NCI-H1105 treated with DMSO at 0.1 percent for 48 hours (cell line): ENCODE measurements at places on chromosomes 3 and 15.

GRCh38 chr3:38627956-38628355, 21.5 kb downstream of the SCN5A start:
- DNase-seq = no peak

- no peak for DNase-seq
These were observed 361.5 kb upstream of the KCNH8 start for GRCh38 chr3:18786650-18787323.

- DNase-seq = no peak
These were observed 17.1 kb downstream of the ARHGAP31 start for GRCh38 chr3:119311081-119311925.

- no peak for DNase-seq
These were observed 25.5 kb upstream of the HES1 start for GRCh38 chr3:194110483-194110882.

GRCh38 chr3:5186858-5187155, 700 bp upstream of the EDEM1 start:
- no peak for DNase-seq

- no peak for DNase-seq
These were observed 4.5 kb downstream of the GPR156 start for GRCh38 chr3:120280566-120280965.

DNA sequence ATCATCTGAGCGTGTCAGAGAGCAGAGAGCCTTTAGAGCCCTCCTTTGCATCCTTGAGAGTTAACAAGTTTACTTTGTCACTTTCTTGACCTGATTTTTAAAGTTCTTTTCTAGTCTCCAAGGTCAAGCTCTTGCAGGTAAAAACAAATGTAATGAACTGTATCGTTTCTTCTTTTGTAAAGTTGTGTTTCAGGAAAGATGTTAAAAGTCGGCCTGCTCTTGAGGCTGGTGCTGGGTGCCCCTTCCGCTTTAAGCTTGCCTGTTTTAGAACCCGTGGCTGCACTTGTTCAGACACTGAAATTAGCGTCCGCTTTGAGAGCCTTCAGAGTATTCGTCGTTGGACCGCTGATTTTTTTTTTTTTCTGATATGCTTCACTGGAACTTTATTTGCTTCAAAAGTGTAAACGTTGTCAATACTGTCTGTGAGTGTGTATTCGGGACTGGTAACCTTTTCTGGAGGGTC, 52.6 kb upstream of the ULK4 start:
- DNase-seq = no peak

DNA sequence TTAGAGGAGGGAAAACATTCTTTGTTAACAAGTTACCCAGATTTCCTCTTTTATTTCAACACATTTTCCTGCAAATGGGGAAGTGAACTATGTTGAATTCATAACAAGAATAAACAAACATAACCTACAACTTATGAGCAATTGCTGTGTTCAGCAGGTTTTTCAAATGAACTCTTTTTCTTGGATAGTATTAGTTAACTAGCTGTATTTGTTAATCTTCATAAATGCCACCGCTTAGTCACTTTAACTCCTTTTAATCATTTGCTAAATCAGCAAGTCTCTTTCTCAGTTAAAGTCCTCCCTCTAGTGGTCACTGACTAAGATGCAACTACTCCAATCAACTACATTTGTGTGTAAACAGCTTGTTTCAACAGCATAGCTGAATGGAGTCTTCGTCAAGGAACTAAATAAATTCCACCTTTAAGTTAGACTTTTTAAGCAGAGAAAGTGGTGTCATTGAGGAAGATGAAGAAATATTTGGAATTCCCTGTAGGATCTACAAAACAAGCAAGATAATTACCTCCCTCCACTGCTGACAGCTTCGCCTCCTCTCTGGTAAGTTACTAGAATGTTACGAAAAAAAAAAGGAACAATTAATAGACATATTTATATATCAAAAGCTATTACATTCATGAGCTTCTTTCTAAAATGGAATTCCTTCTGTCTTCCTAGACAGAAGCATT, 1122.0 kb downstream of the ROBO1 start:
- DNase-seq = peak; percentile 54

DNA sequence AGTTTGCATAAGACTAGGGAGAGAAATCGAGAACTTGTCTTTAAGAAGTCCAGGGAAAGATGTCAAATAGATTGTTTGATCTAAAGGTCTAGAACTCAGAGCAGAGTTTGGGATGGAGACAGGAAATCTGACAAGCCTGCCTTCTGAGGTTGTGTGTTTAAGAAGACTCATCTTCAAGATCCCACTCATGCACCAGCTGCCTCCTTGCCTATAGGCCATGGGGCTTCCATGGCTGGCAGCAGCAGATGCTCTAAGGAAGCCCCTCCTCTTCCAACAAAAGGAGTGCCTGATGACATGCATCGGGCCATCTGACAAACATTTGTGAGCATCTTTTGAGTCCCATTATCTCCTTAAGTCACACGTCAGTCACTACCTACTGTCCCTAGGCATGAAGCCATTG, 47.4 kb downstream of the WNT5A start:
- DNase-seq = no peak

DNA sequence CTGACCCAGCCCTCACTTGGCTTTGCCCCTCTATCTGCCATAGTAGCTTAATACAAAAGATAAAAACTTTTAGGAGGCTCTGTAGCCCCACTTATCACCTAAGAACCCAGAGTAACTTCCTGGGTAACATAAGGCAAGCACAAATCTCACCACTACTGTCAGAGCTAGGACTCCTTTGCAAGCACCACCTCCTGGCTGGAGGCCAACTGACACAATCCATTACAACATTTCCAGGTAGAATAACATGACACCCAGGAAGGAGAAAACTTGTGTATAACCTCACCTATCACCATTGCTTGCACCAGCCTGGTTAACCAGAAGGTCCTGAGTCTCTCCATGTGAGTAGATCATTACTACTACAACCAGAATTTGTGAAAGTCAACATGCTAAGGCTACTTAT, 230.0 kb downstream of the TUSC7 start:
- no peak for DNase-seq

DNA sequence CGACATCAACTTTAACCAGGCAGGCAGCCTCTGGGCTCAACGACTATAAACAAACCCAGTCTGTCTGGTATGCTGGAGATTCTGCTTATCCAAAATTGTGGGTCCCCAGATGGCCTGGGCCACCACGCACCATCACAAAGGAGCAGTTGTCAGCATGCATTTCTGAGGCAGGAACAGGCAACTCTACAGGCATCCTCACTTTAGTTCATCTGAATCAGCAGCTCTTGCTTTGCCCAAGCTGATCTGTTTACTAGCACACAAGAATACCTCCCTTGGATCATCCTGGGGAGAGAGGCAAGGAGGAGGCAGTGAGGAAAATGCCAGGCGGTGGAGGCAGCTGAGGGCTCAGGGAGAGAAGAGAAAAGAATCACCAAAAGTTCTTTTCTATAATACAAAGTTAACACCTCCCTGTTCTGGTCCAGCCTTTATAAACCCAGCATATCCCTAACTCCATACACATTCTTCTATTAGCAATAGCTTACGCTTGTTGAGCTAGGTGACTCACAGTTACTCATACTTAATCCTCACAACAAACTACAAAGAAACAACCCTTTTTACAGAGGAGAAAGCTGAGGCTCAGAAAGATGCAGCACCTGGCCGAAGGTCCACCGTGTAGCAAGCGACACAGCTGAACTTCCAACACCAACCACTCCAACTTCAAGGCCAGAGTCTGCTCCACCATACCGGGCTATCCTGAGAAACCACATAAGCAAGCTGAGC, 33.6 kb downstream of the ZDHHC3 start:
- DNase-seq = no peak

DNA sequence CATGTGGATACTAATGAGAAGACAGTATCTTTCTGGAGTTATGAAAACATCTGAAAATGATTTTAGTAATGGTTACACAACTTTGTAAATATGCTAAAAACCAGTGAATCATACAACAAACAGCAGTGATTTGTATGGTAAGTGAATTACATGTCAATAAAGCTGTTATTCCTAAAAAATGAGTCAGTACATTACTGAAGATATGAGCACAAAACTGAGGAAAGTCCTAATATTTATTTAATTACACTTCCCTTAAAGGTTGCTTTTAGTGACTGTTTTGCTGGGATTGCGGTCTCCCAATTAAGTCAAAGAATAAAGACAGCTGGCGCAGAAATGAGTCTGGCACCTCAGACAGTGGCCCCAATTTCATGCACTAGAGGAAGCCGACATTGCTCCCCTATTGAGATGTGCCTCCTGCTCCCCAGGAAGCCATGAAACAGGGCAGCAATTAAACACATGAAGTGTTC, 50.9 kb upstream of the FSIP1 start:
- no peak for DNase-seq
